ENCODE measurements at places on chromosomes 16 and 17.

DNA sequence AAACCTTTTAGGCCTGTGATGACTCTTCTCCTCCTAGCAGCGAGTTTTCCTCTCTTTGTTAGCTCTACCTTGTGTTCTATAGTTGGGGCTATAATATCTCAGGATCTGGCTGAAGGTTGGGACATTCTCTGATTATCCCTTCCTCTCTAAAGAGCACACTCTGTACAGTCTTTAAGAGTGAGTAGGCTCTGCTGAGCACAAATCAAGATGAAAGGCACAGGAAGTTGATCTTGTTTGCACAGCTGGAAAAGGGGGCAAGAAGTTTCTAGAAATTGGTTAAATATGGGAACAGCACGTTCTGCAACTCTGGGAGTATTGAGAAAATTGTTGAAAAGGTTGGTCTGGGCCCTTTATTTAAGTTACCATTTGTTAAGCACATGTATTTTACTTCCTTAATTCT is 240.9 kb downstream of the CDH11 start:
- DNase-seq, result no peak

DNA sequence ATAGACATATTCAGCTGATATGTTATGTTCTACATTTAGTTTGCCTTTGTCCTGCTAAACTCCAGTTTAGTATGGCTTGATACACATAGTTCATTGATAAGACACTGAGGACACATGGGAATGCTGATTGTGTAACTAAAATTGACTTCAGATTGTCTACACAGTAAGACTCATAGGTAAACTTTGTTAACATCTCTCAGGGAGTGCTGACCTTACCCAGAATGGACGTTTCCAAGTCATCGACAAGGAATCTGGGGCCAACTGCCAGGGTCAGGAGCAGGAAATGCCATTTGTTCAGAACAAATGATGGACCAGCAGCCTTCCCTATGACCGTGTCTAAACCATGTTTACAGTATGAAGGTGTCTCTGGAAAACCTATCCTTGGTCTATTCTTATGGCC is 58.7 kb downstream of the DYNLRB2 start:
- DNase-seq, result no peak

DNA sequence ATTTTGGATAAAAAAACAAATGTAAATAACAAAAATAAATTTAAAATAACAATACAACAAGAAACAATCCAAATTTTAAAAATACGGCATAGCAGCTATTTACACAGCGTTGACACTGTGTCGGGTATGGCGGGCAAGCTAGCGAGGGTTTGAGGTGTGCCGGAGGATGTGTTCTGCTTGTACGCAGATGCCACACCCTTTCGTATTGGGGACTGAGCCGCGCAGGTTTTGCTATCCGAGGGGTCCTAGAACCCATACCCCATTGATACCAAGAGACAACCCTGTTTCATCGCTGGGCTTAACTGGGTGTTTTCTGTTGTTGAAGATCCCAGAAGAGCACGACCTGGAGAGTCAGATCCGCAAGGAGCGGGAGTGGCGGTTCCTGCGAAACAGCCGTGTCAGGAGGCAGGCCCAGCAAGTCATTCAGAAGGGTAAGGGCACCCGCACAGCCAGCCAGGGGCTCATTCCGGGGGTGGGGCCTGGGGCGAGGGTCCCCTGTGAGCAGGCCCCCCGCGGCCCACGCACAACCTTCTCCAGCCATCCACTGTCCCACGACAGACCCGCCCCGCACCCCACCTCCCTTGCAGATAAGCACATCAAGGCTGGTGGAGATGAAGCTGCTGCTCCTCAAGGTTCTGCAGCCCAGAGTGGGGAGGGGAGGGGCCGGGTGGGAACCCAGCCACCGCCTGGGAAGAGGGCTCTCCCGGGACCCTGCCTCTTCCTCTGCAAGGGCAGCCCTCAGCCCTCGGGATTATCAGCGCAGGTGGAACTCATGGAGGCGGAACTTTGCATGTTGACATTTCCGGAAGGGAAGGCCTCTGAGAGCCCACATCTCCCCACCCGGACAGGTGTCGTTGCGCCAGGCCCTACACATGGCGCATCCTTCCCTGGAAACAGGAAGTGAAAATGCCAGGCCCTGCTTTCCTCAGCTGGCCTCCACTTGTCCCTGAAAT is 51.2 kb upstream of the CHMP6 start:
- no peak for DNase-seq

- DNase-seq, result no peak
Observed at GRCh38 chr16:14303639-14304394, 232.7 kb downstream of the MRTFB start.

- no peak for DNase-seq
Observed at GRCh38 chr16:49967012-49967559, 57.9 kb upstream of the CNEP1R1 start.

GRCh38 chr17:7329997-7330637 is 982 bp upstream of the NEURL4 start:
- DNase-seq, result peak; percentile 36

GRCh38 chr16:5328546-5328945 is 231.0 kb upstream of the EEF2KMT start:
- DNase-seq, result no peak

- no peak for DNase-seq
Observed at GRCh38 chr16:8677481-8677880, 3.1 kb downstream of the ABAT start.

DNA sequence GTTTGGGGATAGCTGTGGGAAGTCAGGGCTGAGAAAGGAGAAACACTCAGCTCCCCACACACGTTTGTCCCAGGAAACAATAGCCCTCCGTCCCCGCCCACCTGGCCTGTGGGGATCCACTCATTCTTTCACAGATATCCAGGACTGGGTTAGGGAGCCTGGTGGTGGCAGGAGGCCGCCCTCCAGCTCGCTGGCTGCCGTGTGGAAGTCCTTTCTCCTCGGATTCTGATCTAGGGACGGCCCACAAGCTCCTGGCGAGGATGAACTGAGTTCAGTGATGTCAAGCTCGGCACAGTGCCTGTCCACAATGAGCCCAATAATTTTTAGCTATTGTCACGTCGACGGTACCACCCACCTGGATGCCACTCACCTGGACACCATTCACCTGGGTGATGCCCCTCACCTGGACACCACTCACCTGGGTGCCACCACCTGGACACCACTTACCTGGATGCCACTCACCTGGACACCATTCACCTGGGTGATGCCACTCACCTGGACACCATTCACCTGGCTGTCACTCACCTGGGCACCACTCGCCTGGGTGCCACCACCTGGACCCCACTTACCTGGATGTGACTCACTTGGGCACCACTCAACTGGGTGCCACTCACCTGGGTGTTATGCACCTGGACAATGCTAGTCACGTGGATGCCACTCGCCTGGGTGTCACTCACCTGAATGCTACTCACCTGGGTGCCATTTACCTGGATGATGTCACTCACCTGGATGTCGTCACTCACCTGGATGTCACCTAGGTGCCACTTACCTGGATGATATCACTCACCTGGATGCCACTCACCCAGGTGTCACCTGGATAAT is 172.5 kb upstream of the FOXF1 start:
- no peak for DNase-seq

GRCh38 chr17:21373036-21373435 is 3.1 kb upstream of the KCNJ12 start:
- no peak for DNase-seq

DNA sequence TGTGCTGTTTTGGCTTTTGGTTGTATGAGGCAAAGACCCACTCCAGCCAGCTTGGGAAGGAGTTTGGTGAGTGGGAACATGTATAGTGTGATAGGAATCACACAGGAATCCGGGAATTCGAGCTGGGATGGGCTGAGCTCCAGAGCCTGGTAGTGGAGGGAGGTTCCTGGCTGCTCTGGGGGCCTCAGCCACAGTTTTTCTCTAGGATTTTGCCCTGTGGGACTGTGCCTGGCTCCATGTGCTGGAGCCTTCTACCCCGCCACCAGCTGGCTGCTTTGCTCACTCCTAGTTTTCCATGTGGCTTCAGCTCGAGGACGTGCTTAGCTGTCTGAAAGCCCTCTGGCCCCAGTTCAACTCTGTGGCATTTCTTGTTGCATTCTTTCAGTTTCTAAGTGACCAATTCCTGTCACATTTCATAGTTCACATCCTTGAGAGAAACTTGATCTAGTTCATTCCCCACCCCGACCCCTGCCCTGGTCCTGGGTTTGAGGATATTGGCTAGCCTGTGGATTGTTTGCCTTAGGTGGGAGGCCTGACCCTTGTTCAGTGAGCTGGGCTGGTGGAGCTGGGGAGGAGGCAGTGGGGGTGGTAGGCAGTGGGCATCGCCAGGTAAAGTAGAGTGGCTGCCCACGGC is 5.0 kb downstream of the SEC14L1 start:
- DNase-seq, result peak; percentile 58

DNA sequence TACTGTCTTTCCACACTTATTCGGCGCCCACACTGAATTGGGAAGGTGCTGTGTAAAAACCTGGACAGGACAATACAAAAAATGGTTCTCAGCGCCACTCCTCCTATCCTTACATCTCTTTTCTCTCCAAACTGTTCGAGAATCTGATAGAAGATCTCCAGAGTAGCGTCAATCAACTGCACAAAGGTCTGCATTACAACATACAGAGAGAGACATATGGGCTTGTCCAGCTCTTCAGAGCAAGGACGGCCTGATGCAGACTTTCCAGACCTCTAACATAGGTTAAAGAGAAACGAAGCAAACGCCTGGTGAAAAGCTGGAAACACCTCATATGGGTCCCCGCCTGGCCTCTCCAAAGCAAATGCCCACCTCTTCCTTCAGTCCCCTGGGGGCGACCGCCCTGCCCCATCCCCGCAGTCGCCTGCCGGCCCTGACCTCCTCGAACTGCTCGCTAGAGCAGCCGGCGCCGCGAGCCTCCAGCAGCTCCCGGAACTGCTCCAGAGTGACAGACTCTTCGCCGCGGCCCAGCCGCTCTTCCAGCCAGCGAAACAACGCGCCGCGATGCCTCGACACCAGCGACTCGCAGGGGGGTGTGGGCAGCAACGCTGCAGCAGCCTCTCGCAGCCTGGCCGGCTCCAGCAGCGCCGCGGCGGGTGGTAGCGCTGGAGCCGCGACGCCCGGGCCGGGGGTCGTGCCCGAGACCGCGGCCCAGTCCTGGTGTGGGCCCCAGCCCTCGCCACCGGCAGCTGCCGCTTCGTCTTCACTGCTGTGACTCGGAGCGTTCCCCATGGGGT is 526 bp downstream of the ZZEF1 start:
- peak; percentile 39 for DNase-seq

DNA sequence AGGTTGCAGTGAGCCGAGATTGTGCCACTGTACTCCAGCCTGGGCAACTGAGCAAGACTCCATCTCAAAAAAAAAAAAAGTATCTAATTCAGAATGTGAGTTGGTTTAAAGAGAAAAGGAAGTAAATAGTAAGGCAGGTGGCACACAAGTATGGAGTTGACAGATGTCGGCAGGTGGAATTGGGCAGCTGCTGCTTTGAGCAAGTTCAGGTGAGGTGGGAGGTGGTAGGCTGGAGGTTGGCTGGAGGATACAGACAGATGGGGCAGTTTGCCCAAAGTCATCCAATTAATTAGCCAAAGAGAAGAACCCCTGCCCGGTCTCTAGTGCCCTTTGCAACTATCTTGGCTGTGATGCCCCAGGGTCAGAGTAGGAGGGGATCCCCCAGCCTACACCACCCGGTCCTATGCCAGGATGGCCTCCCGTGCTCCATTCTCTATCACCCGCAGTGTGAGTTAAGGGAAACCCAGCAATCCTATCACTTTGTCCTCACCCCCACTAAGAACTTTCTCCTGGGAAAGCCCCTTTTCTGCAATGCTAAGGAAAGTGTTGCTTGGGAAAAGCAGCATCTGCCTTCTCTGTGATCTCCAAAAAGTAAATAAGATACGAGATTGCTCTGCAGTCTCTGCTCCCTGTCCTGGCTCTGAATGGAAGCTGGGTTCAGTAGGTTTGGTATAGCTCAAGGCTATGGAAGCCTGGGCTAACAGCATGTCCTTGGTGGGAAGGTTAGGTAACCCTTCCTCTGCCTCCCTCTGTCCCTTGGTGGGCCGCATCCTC is 32.2 kb downstream of the SLC12A3 start:
- DNase-seq, result peak; percentile 8

DNA sequence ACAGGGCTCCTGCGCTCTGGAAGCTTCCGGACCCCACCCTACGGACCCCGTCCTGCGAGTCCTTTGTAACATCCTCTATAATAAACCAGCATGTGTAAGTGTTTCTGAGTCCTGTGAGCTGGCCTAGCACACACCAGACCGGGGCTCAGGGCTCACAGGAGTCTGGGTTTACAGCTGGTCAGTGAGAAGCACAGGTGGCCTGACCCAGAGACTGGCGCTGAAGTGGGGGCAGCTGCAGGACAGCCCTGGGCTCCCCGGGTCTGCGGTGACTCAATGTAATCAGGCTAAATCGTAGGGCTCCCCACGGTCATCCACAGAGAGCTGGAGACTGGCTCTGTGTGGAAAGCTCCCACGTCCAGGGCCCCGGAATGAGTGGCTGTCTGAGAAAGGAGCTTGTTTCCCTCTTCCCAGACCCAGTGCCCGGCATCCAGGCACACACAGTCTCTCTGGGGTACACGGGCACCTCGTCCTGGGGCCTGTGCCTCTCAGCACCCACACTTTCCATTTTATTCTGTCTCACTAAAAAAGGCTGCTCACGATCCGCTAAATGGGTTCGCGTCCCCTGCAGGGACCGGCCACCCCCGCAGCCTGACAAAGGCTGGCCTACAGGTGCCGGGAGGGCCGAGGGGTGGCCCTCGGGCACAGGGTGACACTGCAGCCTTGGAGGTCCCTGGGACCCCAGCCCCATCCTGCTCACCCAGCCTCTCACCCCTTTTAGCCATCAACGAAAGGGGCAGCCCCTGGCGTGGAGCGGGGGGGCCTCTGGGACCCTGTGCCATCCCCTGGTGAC is 18.9 kb upstream of the CBFA2T3 start:
- no peak for DNase-seq

DNA sequence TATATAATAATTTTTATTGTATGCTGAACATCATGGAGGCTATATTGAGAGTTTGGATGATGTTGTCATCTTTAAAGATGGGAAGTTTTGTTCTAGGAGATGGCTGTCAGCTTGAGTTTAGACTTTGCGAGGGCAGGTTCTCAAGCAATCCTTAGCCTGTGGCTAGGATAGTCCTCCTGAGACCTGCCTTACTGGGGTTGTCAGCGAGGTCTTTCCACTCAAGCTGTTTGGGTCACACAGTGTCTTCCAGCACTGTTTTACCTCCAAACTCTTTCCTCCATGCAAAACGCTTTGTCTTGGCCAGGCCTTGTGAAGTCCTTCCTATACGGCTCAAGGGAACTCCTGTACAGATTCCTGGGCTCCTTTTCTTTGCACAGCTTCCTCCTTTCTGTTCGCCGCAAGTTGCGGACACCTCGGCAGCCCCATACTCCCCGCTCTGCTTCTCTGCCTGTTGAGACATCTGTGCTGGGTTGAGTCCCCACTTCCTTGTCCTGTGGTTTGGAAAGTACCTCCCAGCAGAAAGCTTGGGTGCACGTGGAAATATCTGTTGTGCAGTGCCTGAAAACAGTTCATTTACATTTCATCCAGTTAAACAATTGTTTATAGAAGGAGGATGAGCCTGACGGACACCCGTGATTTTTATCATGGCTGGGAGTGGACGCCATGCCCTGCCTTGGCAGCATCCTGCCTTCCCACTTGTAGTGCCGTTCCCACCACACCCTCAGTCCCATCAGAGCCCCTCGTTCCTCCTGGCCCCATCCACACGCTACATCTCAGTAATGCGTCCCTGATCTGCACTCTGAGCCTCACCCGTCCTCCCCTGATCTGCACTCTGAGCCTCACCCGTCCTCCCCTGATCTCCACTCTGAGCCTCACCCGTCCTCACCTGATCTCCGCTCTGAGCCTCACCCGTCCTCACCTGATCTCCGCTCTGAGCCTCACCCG is 55.0 kb upstream of the CBFA2T3 start:
- no peak for DNase-seq
